ENCODE measurements at places on chromosomes 1 and 21.

- DNase-seq, result no peak
Observed at GRCh38 chr1:198754670-198755069, 115.8 kb downstream of the PTPRC start.

DNA sequence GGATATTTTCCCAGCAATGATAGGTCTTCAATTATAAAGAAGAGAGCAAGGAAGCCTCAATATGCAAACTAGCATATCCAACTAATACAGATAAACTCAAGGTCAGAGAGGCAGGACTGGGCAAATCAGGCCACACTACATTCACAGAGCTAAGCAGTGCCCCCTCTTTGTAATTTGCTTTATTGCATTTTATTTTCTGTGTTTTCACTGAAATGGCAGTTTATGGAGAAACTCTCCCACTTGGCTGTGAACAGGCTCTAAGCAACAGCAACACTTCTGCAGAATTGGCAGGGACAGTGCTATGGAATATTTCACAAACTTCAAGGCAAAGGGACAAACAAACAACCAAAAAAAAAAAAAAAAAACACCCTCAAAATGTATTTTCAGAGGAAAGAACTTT is 93.4 kb upstream of the SOD1 start:
- no peak for DNase-seq

GRCh38 chr1:229131243-229132105 is 139.4 kb upstream of the RAB4A start:
- DNase-seq, result no peak

GRCh38 chr1:110749960-110750359 is 75.2 kb upstream of the KCNA3 start:
- no peak for DNase-seq

DNA sequence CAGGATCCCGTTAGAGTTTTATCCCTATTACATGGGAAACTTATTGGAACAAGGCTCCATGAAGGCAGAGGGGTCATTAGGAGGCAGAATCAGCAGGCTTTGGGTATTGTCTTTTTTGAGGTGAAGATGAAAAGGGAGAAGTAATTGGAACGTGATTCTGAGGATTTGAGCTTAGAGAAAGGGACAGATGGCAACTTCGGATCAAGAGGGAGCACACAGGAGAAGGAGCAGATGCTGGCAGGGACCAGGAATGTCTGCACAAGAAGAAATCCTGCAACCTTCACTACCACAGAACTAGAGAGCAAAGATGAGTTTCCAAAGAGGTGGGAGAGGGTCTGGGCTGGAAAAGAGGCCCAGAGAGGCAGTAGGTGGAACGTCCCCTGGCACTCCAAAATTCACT is 202.8 kb downstream of the RRAGC start:
- DNase-seq, result no peak

Measured in fibroblast of skin of left biceps (primary cell).